NT2/D1 (cell line): ENCODE measurements at places on chromosomes 16 and 17.

DNA sequence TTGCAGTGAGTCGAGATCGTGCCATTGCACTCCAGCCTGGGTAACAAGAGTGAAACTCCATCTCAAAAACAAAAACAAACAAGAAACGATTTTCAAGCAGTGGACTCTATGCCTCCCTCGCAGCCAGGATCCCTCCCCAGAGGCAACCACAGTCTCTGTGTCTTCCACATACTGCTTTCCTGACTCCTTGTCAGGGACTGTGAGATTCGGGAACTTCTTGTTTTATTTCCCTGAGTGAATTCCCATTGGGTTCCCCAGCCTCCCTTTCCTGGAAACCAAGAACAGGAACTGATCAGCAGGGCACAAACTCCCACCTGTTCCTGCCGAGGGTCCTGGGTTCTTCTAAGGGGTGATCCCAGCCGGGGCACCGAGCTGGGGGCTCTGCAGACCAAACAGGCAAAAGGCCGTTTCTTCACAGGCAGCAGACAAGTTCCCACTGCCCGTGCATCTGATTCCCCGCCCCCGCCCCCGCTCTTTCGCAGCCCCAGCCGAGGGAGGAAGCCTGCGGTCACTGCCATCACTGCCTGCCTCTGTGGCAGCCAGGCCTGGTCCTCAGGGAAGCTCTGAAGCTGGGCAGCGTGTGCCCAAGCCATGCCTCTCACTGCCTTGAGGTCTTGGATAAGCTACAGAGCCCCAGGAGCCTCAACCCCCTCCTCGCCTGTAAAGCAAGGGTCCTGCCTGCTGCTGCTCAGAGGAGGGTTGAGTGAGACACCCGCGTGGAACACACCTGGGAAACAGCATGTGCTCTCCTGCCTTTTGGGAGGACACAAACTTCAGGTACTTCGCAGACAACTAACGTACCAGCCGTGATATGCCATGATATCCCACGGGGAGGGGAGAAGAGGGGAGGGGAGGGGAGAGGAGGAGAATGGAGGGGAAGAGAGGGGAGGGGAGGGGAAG lies 5.5 kb upstream of the PIEZO1 start:
- DNase-seq, result no peak

DNA sequence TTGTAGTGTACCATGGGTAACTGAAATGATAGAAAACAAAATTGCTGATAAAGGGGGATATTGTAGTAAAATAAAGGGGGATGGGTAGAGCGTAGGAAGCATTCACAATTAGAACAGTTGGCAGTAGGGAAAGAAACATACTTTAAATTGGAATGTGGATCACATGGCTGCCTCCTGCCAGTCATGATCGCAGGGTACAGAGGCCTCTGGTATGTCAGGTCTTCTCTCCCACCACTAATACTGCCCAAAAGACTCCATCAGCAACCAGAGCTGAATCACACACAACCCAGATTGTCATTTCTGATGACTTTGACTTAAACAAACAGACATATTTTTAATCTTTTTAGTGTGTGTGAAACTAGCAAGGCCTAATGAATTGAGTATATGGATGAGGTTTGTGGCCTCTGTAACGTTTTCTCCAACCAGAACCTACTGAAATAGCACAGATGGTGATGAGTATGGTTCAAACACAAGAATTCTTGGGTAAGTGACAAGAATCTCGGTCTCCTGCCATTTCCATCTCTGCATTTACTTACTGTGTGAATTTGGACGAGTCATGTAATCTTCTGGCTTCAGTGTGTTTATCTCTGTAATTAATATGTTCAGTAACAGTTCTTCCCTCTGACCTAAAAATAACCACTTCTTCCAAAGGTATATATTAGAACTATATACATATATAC lies 112.6 kb downstream of the USP22 start:
- DNase-seq, result no peak

DNA sequence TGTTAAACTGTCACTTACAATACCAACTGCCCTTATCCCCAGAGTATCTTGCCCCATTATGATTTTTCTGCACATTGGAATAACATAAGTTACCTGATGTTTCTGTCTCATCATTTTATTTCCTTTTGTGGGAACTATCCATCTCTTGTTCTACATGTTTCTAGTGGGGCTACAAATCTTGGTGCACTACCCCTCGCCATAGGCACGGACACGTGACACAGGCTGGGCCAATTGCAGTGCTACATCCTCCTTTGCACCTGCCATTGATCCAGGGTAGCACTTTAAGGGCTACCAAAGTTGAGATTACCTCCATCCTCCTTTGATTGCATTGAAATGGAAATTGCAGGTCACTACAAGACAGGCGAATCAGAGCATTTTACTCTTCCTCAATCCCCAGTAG lies 14.2 kb upstream of the SYT17 start:
- no peak for DNase-seq

DNA sequence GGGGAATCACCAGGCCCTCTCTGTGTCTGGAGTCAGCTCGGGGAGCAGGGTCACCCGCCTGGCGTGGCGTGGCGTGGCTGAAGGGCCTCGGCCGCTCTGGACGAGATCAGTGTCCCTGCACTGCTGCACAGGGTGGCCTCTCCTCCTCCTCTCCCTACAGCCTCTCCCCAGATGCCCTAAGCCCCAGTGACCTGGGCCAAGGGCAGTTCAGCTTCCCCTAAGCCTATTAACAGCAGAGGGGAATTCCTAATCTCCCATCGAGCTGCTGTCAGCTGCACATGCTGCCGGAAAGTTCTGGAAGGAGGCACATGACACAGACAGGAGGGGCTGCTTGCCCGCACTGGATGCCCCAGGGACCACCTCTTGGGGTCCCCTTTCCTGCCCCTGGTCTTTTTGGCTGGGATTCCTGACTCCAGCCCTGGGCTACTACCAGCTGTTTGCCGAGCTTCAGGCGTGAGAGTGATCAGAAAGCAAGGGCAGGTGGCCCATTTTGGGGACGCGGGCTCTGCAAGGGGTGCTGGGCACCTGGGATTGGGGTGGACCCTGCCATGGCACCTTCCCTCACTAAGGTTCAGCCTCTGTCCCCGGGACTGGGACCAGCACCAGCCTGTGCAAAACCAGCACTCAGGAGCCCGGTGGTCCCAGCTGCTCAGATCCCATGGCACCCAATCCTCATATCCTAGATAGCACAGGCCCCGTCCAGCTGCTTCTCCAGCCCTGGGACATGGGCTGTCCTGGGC lies 794 bp downstream of the PDE6G start:
- DNase-seq, result no peak

GRCh38 chr16:20901436-20902112 lies 1.0 kb downstream of the LYRM1 start:
- DNase-seq, result peak; percentile 30

DNA sequence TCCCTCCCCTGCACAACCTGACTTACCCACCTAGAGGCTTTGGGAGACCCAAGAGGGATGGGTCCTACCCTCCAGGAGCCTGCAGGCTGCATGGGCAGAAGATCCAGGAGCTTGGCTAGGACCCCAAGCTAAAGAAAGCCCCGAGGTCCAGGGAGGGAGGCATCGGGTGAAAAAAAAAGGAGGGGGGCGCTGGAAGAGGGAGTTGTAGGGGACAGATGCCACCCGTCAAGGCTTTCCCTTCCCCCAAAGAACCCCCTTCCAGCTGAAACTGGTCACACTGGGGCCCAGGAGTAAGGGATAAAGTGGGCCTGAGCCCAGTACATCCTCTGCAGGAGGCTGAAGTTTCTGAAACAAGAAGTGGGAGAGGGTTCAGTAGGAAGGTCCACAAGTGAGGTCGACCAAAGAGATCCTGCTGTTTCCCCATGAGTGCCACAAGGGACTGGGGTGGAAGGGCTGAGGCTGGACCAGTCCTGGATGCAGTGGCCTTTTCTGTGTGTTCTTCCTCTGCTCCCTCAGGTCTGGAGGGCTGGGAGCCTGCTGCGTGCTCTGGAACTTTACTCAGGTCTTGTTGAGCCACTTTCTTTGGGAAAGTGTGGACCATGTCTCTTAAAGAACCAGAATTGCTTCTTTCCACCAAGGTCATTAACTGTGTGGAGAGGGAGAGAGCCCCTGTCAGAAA lies 14.2 kb upstream of the CBFB start:
- DNase-seq, result no peak

- no peak for DNase-seq
Measured at GRCh38 chr17:65670667-65671371, 109.4 kb upstream of the AXIN2 start.

DNA sequence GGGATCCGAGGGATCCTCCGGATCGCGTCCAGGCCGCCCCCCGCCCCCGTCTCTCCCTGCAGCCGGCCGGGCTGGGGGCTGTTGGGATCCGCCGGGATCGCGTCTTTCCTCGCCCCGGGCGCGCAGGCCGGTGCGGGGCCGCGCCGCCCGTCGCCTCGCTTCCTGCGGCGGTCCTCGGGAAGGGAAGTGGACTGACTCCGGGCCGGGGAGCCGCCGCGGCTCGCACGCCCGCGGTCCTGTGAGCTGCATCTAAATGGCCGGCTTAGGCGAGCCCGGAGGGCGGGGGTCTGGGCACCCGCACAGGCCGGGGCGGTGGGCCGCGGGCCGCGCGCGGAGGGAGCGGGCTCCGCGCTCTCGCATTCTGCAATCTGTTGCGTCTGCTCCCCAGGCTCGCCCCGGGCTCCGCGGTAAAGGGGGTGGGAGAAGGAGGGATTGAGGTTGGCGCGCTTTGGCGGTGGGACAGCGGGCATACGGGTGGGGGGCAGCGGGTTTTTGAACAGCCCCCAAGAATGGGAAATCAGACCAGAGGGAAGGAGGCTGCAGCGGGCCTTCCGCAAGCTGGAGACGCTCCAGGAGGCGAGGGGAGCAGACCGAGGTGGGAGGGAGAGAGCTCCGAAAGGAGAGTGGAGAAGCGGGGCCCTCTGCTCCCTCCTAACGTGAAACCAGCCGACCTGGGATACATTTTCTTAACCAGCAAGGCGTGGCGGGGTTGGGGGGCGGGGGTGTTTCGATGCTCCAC lies 2.2 kb downstream of the TMEM132E start:
- no peak for DNase-seq

DNA sequence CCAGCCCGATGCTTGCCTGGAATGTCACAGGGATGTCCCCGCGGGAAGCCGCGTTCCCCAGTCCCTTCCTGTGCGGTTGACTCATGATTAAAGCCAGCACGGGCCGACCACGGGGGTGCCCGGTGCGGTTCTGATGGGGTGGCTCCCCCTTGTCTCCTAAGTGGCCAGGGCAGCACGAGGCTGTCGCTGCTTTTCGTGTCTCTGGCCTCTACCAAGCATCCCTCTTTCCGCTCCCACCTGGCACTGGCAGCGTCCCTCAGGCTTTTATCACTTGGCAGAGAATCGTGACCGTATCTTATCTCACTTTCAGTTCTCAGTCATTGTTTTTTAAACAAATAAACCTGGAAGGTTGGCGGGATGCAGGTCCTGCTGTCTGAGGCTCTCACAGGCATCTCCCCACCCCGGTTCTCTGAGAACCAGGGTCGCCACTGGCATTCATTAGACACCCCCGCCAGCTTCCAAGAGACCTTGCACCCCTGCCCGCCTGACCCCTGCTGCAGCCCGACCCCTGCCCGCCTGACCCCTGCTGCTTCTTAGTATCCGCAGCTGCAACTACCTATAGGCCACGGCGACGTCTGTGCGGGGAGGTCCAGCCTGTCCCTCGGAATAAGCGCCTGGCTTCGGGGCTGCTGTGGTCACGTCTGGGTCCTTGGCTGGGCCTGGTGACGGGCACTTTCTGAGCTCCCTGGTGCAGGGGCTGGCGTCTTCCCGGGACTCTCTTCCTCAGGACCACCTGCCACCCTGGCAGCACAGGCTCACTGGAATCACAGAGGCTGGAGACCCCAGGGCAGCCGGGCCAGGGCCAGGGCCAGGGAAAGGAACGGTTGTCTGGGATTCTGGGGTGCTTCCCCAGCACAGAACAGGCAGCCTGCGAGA lies 7.5 kb downstream of the C1QTNF8 start:
- no peak for DNase-seq

- no peak for DNase-seq
Measured at GRCh38 chr17:1231456-1231855, 38.8 kb upstream of the BHLHA9 start.

DNA sequence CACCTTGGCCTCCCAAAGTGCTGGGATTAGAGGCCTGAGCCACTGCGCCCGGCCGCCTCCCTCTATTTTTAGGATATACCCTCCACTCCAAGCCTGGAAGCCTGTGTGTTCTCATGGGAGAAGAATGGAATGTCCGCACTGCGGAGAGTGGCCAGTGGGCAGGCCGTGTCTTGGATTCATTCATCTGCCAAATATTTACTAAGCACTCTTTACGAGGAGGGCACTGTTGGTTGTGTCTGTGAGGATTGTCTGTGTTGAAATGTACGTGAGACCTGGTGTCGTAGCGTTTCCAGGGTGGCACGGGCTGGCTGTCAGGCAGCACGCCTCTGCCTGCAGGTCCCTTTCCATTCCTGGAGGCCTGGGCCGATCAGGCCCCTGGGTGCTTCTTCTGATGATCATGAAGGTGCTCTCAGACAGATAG lies 19.2 kb downstream of the PGS1 start:
- DNase-seq, result no peak

DNA sequence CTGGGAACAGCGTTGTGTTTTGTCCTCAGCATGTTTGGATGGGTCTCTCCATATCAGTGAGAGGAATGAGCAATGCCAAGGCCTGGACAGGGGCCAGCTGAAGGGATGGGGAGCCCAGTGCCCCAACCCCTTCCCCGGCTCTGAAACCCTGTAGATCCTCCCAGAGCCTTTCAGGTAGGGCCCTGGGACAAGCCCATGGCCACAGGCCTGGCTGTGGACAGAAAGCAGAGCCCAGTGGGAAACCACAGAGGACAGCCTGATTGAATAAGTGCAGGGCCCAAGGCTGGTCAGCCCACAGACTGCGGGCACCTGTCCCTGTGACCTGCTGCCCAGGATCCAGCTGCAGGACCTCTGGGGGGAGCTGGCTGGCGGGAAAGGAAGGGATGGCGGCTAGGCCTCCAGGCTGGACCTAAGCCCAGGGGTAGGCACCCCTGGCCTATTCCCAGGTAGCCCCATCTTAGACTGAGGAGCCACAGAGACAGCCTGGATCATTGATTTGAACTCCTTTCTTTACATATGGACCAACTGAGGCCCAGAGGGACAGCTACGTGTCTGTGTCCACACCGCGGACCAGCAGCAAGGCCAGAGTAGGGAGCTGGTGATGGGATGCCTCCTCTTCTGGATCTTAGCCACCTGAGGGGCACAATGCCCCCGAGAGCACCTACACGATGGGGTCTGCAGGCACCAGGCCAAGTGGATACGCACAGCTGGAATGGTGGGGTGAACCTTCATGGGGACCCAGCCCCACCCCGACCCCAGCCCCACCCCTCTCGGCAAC lies 1.3 kb downstream of the CCDC102A start:
- no peak for DNase-seq

DNA sequence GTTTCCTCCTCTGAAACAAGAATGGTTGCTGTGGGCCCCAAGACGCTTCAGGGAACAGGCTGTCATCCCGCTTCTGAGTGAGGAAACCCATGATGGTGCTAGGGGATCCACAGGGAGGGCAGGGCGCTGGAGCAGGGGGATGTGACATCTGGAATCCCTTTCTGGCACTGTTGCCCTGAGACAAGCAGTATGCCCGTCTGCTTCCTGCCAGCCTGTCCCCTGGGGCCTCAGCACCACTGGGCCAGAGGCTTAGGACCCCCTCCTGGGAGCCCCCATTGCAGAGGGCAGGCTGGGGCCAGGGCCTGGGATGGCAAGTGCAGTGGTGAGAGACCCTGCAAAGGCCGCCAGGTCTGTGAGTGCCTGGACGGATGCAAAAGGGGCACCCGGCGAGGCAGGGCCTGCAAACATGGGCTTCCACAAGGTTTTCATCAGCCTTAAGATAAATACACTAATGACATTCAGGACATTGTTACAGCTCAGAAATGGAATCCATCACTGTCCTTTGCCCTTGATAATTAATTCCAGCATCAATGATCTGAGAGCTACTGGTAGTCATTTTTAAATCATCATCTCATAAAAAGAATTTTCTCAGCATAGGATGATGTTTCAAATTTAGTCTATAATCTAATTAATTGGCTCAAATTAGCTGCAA lies 51.6 kb downstream of the PRMT7 start:
- no peak for DNase-seq

- no peak for DNase-seq
Measured at GRCh38 chr16:2585651-2586081, 47.8 kb downstream of the PDPK1 start.
